ENCODE measurements at places on chromosomes 3 and 15. TPM values are rescaled to one million over a fixed set of nuclear protein-coding genes. Genes with fewer than 3 reads are reported as not detected.
A peak's percentile ranks its signal among the peaks of the same experiment; 100 is the strongest.

Gene POPDC2
- total RNA-seq: 0.89 TPM

Gene MESP2
- total RNA-seq: 0.83 TPM

Gene ANKRD34C
- 0.99 TPM for total RNA-seq

Gene SNAP23
- total RNA-seq: 56.5 TPM

Gene GOLGA6B
- total RNA-seq: not detected

Gene COPB2
- 146 TPM for total RNA-seq

Gene PAQR5
- 5.3 TPM for total RNA-seq

- DNase-seq: no peak
Measured at GRCh38 chr3:28109829-28110228, 131.6 kb upstream of the CMC1 start.

DNA sequence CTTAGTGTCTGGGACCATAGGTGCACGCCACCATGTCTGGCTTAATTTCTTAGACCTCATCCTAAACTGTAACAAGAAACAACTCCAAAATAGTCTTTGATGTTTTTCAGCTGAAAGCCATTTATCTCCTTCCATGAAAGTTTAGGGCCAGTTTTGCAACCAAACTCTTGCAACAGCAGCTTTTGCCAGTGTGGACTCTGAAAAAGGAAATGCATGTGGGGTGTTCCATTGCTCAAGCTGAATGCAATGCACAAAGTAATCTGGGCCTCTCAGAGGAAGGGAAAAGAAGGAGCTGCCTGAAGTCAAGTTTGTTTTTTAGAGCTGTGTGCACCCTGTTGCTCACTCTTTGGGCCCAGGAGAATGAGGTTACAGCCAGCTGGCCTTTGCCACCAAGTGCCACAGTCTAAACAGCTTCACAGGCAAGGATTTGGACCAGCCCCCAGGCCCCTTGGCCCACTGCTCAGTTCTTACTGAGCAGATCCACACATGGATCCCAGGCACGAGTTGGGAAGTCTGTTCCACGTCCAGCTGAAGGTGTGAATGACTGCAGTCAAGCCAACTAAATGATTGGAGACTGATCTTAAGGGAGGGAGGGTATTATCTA lies 212.3 kb upstream of the LRRFIP2 start:
- DNase-seq: no peak

- no peak for DNase-seq
Measured at GRCh38 chr3:126907557-126907956, 75.4 kb upstream of the PLXNA1 start.

DNA sequence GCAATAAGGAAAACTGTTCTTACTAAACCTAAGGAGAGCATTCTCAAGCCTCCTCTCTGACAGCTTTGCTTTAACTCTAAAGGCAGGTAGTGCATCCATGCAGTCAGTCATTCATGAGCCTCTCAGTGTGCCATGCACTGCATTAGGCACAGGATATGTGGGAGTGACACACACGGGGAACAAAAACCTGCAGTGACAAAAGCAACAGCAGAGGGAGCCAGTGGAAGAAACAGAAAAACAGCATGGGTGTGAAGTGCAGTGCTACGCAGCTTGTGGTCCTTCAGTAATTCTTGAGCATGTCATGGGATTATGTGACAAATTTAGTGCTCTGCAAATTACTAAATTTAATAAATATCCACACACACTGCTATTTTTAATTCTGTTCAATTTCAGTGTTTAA lies 230.7 kb downstream of the BBX start:
- peak; percentile 77 for DNase-seq

DNA sequence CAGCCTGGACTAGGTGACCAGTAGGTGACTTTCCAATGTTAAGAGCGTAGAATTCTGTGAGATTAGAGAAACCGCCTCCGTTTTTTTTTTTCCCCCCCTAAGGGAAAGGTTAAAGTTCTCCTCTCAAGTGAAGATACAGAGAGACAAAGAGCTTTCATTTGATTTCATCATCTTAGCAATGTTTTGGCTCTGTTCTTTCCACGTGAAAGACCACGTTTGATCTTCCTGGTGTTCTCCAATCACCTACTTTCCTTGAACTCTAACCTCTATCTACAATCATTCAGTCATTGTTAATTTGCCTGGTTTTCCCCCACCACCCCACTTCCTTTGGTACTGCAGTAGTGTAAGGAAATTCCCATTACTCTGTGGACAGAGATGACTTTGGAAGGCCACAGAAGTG lies 36.9 kb upstream of the CLRN1 start:
- no peak for DNase-seq

DNA sequence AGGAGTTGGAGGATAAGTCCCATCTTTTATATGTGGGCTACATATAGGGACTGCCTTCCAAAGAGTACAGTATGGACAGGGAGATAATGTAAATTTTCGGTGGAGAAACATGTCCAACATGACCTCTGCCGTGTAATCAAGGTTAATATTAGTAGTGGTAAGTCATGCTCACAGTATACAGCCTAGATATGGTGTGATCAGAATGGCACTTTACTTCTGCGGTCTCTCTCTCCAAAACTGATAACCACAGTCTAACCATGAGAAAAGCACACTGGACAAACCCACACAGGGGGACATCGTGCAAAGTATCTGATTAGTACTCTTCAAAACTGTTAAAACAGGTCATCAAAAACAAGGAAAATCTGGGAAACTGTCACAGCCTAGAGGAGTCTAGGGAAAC lies 66.6 kb upstream of the PLCL2 start:
- no peak for DNase-seq

DNA sequence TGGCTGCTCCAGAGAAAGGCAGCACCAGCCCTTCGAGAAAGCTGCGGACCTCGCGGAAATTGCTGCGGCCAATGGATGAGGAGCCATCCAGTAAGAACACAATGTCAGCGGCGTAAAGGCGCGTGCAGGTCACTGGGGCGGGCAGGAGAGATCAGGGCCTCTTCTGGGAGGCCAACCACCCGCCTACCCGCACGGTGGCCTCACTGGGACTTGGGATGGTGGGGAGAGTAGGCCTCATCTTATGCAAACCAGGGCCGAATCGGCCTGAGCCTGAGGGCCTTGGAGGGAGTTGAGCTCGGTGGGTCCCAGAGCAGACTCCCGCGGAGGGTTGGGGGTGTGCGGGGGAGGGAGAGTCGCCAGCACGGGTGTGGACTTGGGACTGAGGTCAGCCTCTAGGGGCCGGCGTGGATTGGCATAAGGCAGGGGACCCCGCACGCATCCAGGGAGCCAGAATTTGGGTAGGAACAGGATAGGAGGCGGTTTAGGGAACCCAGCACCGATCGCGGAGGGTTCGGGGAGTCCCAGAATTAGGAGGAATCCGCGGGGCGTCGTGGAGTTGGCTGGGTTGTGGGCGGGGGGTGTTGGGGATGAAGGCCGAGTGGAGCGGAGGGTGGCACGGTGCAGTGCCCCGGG lies 596 bp downstream of the COL7A1 start:
- DNase-seq: no peak

- DNase-seq: no peak
Measured at GRCh38 chr3:44111482-44111881, 130.2 kb upstream of the TOPAZ1 start.

- no peak for DNase-seq
Measured at GRCh38 chr3:8166014-8166413, 335.6 kb upstream of the LMCD1 start.

DNA sequence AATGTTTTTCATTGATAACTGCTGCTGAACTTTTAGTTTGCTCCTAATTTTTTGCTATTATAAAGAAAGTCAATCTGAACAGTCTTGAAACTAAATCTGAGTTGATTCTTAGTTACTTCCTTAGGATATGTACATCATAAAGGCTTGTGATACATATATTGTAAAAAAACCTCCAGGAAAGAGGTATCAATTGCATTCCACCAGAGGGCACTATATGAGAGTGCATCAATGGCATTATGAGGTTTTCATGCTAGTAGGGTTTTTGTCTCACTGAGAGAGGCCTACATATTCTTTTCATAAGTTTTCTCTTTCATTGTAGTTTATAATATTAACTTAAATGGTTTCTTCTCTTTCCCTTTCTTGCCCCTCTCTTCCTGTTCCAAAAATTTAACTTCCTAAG lies 46.9 kb downstream of the PIK3R4 start:
- no peak for DNase-seq

- no peak for DNase-seq
Measured at GRCh38 chr3:54067055-54067698, 55.2 kb upstream of the CACNA2D3 start.

DNA sequence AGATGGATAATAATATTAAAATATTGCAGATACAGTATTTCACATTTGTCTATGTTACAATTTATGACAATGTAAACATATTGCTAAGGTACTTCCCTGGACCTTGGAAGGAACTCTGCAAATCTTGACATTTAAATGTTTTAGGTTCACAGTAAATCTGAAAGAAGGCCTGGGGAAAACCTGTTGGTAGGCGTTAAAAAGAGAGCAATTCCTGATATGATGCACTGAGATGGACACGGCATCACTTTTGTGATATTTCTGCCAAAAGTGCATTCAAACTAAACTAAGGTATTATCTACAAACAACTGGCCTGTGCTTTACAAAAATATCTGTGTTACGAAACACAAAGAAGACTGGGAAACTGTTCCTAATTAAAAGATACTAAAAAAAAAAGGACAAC lies 6.1 kb upstream of the TP63 start:
- no peak for DNase-seq

DNA sequence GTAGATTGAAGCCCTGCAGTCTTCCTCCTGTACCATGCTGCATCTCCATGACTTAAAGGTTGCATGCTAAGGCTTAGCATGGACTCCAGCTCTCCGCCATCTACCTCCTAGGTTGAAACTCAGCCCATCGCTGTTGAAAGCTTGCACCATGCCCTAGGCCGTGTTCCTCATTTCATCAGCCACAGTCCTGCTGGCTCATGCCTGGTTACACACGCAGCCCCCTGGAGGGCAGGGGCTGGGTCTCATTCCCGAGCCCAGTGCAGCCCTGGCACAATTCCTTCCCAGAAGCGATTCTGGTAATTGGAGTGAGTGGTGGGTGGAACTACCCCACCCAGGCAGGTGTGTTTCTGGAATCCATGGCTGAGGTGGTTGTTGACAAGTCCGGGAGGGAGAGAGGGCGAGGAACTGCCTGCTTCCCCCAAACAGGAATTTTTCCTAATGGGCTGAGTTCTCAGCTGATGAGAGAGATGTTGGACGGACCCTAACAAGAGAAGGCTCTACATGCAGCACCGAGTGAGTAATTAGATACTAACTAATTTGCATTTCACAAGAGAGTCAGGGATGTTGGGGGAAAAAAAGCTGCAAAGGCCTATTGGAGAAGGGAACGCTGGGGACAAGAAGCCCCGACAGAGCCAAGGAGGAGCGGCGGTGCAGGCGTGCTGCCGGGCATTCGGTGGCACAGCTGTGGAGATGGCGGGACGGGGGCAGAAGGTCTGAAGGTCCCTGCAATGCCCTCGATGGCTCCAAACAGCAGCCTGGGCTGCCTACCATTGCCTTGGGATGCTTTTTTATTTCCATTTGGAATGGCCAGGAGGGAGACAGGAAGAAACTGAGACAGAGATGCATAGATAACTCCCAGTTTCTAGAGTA lies 92.3 kb upstream of the TLE3 start:
- no peak for DNase-seq

GRCh38 chr3:126703512-126704493 lies at the start of gene CHCHD6:
Gene CHCHD6, plus strand, starts transcription at chr3:126704240. Its CDS starts 73 bp downstream, at chr3:126704313.
- peak; percentile 98 for DNase-seq

DNA sequence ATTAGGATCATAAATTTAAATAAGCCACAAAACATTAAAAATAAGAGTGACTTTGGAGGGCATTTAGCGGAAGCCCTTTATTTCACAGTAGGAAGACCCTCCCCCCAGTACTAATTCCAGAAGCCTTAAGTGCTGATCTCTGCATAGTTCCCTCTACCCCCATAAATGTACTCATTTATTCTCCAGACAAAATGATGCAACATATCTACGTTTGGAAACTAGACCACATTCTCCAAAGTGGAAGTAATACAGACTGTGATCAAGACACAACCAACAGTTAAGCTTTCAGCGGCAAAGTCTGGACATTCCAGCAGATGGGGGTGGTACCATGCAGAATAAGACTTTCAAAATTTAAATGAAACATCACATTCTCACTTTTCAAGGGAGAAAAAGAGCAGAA lies 44.8 kb upstream of the RPS17 start:
- DNase-seq: no peak

DNA sequence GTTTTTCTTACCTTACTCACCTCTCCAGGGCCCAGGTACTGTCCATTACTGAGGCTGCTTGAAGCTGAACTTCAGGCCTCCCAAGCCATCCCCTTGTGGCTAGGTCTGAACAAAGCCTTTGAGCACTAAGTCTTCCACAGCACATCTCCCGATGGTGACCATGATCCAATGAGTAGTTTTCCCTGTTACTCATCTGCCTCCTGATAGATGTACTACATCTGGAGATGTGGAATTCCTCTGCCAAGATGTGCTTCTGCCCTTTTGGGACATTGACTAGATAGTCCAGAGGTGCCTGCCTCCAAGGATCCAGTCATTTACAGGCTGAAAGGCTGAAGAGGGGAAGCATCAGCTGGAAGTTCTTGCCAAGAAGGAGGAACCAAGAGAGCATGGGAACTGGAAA lies 28.9 kb upstream of the SLC35G2 start:
- no peak for DNase-seq

DNA sequence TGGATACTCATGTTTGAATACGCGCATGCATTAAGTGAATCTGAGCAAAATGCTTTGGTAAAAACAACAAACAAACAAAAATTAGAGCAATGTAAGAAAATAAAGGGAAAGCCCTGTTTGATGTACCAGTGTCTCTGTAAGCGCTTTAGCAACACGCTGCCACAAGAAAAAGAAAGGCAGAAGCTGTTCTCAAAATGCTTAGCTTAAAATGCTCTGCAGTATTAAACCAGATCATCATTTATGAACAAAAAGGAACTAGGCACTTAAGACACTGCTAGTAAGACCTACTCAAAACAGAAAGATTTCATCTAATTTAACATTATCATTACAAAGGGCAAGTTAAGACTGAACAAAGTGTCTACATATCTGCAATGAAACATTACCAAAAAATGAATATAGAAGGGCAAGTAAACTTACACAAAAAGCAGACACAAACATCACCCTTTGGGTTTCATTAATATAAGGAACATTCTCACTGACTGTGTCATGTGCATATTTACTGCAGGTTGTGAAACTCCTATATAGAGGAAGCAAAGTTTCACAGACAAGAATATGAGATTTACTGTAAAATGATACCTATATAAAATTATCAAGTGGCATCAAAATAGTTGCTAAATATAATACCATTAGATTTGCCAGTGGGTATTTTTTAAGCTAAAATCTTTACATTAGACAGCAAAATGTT lies 102.1 kb downstream of the FBXL22 start:
- no peak for DNase-seq

Measured in spinal cord (tissue), 10 donors.